ENCODE measurements at places on chromosomes 16 and 17. TPM values are rescaled to one million over a fixed set of nuclear protein-coding genes. Genes with fewer than 3 reads are reported as not detected.
A peak's percentile ranks its signal among the peaks of the same experiment; 100 is the strongest.

DNA sequence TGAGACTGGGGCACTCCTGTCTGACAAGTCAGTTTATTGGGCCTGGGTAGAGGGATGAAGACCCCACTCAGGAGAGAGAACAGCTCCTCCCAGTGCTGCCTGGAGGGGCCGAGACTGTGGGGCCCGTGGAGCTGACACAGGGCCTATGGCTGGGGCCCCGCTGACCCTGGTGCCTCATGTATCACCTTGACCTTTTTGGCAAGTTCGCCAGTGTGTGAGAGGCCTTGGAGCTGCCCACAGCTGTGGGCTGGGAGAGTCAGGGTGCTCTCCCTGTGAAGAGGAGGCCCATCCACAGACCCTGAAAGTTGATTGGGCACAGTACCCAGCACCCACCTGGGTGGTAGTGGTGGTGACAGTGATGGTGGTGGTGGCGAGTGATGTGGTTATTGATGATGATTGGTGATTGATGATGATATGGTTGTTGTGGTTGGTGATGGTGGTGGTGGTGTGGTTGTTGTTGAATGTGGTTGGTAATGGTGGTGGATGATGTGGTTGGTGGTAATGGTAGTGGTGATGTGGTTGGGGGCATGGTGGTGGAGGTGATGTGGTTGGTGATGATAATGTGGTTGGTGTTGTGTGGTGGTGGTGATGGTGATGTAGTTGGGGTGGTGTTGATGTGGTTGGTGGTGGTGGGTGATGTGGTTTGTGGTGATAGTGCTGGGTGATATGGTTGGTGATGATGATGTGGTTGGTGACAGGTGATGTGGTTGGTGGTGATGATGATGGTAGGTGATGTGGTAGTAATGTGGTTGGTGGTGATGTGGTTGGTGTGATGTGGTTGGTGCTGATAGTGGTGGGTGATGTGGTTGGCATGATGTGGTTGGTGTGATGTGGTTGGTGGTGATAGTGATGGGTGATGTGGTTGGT lies 29.1 kb downstream of the BAHCC1 start:
- H3K27me3 ChIP-seq, result no peaks in the 10 kb centered on the region
- H3K27ac ChIP-seq, result no peak overlapping the region
- no peak overlapping the region for H3K4me3 ChIP-seq
- H3K4me1 ChIP-seq, result no peaks in the 10 kb centered on the region
- H3K36me3 ChIP-seq, result no peaks in the 10 kb centered on the region
- no peak for DNase-seq

- peaks cover 20% of the 10 kb centered on the region for H3K36me3 ChIP-seq
- DNase-seq, result no peak
- no peak overlapping the region for H3K4me3 ChIP-seq
- H3K27me3 ChIP-seq, result no peaks in the 10 kb centered on the region
- no peak overlapping the region for H3K27ac ChIP-seq
- no peaks in the 10 kb centered on the region for H3K4me1 ChIP-seq
These were observed 136.1 kb downstream of the RAB11FIP4 start for GRCh38 chr17:31527606-31528005.

DNA sequence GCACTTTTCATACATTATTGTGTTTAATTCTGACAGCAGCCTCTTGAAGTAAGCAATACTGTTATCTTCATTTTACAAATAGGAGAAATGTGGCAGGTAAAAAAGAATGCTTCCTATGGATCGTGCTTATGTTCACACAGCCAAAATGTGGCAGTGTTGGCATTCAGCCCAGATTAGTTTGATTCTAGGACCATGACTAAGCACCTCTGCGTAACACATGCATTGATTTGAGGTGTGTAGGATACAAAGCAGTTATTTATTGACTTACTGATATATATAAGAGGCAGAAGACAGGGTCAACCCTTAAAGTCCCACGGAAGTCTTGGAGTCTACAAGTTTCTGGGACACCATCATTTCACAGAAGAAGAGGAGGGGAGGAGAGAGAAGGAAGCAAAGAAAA lies 1144.4 kb upstream of the GOT2 start:
- H3K4me3 ChIP-seq, result no peak overlapping the region
- no peaks in the 10 kb centered on the region for H3K4me1 ChIP-seq
- no peak for DNase-seq
- no peaks in the 10 kb centered on the region for H3K36me3 ChIP-seq
- no peak overlapping the region for H3K27ac ChIP-seq

DNA sequence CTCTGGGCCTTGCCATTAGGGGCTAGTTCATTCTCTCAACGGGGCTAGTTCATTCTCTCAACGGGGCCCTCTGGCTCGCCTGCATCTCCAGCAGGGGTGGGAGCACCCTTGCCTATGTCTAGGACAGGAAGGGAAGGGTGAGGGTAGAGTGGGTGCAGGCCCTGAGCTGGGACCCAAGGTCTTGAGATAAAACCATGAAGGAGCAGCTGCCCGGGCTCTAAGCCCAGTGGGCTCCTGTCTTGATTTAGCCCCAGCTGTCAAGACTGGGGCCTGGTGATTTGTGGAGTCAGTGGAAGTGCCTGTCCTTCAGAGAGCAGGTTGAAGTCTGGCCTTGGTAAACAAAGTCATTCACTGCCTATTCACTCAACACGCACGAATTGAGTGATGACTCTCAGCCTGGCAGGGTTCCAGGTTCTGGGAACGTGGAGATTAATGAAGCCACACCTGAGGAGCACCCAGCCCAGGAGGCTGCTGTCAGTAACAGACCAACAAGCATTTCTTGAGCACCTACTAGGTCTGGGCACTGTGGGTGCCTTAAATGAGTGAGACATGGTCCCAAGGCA lies 35.4 kb downstream of the WNT3 start:
- peaks cover 5% of the 10 kb centered on the region for H3K4me1 ChIP-seq
- H3K27me3 ChIP-seq, result peaks cover 15% of the 10 kb centered on the region
- no peak for DNase-seq
- no peak overlapping the region for H3K4me3 ChIP-seq
- no peaks in the 10 kb centered on the region for H3K36me3 ChIP-seq
- H3K27ac ChIP-seq, result no peak overlapping the region

DNA sequence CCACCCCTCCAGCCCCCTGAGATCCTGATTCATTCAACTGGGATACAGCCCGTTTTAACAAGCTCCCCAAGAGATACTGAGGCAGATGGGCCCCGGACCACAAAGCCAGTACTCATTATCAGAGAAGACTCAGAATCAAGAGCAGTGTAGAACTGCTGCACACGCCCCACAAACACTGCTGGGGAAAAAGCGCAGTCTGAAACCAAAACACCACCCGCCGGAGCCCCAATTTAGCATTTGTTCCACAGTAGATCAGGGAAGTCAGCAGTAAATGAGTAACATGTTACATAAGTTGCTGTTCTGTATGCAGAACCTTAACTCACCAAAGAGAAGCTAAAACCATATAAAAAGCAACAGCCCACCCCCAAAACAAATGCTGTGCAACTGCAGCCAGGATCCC lies 123.6 kb downstream of the CDYL2 start:
- H3K4me1 ChIP-seq, result no peaks in the 10 kb centered on the region
- H3K36me3 ChIP-seq, result no peaks in the 10 kb centered on the region
- no peak overlapping the region for H3K27ac ChIP-seq
- H3K4me3 ChIP-seq, result no peak overlapping the region
- no peak for DNase-seq
- no peaks in the 10 kb centered on the region for H3K27me3 ChIP-seq

GRCh38 chr17:4710693-4711634 lies 532 bp downstream of the ARRB2 start:
- H3K4me1 ChIP-seq, result peaks cover 19% of the 10 kb centered on the region
- no peak for DNase-seq
- no peaks in the 10 kb centered on the region for H3K36me3 ChIP-seq
- no peaks in the 10 kb centered on the region for H3K27me3 ChIP-seq

DNA sequence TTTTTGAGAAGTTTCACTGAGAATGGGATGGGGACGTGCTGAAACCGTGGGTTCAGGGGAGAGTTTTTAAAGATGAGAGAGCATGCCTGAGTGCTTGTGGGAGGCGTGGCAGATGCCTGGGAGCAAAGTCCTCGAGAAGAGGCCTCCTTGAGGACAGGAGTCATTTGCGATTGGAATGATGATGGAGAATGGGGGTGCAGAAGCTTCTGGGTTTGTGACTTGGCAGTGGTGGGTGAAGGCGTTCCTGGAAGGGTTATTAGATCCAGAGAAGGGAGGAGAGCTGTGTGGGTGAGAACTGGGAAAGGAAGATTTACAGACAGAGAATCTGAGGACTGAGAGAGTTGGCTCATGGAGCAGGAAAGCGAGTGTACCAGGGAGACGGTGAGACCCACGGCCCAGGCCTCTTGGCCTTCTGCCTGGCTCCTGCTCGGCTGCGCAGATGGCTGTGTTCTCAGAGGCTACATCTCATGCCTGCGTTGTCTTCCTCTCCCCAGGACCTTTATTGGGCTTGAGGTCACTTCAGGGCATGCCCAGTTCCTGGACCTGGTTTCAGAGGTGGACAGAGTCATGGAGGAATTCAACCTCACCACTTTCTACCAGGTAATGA lies 8.6 kb upstream of the MMP15 start:
- H3K4me1 ChIP-seq, result no peaks in the 10 kb centered on the region
- H3K27me3 ChIP-seq, result no peaks in the 10 kb centered on the region
- H3K4me3 ChIP-seq, result no peak overlapping the region
- no peak for DNase-seq

DNA sequence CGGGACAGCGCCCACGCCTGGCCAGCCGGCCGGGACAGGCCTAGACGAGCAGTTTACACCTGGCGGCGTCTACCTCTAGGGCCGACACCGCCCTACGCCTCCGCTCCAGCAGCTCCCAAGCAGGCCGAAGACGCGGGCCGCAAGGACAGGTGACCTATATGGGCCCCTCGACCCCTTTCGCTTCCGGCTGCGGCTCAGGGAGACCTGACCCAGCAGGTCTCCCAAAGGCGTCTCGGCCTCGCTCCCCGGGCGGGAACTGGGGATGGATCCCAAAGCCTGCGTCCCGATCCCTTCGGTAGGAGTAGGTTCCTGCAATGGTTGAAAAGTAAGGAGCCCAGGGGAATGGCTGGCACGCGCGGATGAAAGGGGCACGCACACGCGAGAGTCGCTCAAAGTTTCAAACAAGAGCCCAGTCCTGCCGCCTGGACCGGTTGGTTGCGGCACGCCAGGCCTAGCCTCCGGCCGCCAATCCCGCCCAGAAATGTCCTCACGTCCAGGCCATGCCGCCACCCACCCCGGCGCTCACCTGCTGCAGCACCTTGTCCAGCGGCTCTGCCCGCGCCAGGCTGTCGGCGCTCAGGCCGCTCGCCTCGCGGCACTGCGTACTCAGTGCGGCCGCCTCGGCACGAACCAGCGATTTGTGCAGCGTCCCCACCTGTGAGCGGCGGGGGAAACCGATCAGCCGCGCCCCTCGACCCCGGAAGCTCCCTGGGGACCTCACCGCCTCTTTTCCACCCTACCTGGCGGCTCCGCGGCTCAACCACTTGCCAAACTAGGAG lies 630 bp downstream of the ESRP2 start:
- H3K27ac ChIP-seq, result peak overlapping the region; percentile 92
- H3K4me1 ChIP-seq, result peaks cover 17% of the 10 kb centered on the region
- peaks cover 3% of the 10 kb centered on the region for H3K27me3 ChIP-seq
- 0 out of 2 replicates have a peak, but pooled peaks cover 4% of the 10 kb centered on the region for H3K36me3 ChIP-seq
- peak overlapping the region; percentile 98 for H3K4me3 ChIP-seq

Gene BIRC5
- total RNA-seq, result 114 TPM

Gene PLXDC1
- total RNA-seq, result 0.28 TPM

Gene DPEP3
- total RNA-seq, result 18.4 TPM

Gene CEP295NL
- total RNA-seq, result 0.62 TPM

Gene OR3A2
- 2.8 TPM for total RNA-seq

Gene BRD7
- 86.0 TPM for total RNA-seq
